Mucosa of descending colon (tissue), 3 donors: ENCODE measurements at places on chromosomes 1 and 21. TPM values are rescaled to one million over a fixed set of nuclear protein-coding genes. Genes with fewer than 3 reads are reported as not detected.

Gene CRYBG2
- total RNA-seq: 27.7 TPM

Gene SPOCD1
- 0.99 TPM for total RNA-seq

Gene BRDT
- total RNA-seq: not detected

Gene ELK4
- total RNA-seq: 60.6 TPM

Gene GJA4
- 0.84 TPM for total RNA-seq

Gene BTF3L4
- 22.4 TPM for total RNA-seq

Gene UBL4B
- not detected for total RNA-seq

Gene RIMS3
- total RNA-seq: 23.3 TPM

Gene LRRC52
- total RNA-seq: not detected
